Mesendoderm (in vitro differentiated cells): ENCODE measurements at places on chromosomes 4 and X.

GRCh38 chr4:24831637-24832036, 36.3 kb downstream of the SOD3 start:
- DNase-seq, result no peak

DNA sequence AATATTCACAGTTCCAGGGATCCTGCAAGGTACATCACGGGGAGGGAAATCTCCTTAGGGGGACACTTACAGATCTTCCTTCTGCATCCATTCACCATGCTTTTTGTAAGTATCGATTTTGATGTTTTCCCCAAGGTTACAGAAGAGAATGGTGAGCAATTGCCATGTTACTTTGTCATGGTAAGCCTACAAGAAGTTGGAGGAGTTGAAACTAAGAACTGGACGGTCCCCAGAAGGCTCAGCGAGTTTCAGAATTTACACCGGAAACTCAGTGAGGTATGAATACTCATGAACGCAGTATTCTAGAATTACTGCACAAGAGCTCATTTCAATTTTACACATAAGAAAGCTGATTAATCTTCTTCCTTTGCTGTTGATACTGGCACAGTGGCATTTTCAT, 53.9 kb downstream of the LRP2BP start:
- DNase-seq, result no peak

GRCh38 chr4:104693601-104694201, 199.0 kb upstream of the CXXC4 start:
- DNase-seq, result peak; percentile 8

DNA sequence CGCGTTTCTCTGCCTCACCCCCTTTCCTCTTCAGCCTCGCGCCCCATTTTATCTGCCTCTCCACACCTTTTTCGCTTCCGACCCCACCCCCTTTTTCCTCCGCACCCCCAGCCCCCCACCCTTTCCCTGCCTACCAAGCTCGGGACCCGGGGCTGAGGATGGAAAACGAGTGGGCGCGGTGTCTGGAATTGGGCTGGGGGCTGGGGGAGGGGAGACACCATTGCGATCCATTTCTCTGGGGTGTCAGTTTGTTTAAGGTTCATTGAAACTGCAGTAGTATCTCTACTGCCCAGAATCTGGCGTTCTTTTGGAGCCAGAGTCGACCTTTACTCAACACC, 707 bp downstream of the SLC9A6 start:
- DNase-seq, result no peak

DNA sequence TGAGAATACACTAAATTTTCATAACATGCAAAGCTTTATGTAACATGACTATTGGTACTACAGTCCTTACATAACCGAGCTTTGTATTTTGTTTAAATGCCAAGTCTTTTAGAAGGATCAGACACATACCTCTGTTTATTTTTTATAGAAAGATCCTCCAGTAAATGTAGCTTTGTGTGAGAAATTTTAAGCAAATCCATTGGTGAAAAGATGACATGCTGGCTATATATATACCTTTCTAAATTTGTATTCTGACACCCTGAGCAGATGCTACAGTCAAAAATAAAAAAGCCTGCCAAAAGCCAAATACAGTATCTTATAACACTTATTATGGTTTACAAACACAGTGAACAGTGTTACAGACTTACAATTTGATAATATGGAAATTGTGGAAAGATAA, at the start of gene YIPF7:
Gene YIPF7 (minus strand): TSS at position 201 of the 400 bp plus-strand sequence. CDS start 1,525 bp downstream, outside the sequence.
- DNase-seq, result no peak

- no peak for DNase-seq
These were observed 190.3 kb upstream of the FAM241A start for GRCh38 chr4:111955001-111955400.

GRCh38 chr4:152512483-152512882, 23.4 kb downstream of the FBXW7 start:
- DNase-seq, result no peak

- DNase-seq, result peak; percentile 48
These were observed 205.9 kb downstream of the RAPGEF2 start for GRCh38 chr4:159308566-159309340.

DNA sequence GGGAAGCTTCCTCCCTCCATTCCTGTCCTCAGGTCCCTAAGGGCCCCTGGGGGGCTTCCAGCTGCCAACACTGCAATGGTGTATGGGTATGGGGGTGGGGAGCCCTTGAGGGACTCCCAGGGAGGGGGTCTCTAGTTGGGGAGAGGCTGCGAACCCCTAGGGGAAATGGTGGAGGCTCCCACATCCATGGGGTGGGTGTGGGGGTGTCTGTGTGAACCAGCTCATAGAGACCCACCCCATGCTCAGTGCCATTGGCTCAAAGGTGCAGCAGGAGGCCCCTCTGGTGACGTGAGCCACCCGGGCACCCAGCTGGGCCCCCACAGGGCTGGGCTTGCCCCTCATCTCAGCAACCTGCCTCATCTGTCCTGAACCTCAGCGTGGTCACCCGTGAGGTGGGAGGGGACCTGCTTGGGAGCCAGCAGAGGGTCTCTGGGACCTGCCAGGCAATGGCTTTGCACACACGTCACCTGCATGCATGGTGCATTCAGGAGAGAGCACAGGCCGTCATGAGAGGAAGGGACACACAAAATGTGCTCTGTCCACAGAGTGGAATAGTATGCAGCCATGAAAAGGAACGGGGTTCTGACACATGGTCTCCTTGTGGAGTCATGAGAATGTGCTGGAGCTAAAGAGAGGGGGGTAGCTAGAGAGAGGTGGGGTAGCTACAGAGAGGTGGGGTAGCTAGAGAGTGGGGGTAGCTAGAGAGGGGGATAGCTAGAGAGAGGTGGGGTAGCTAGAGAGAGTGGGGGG, 22.7 kb upstream of the PLCXD1 start:
- no peak for DNase-seq

DNA sequence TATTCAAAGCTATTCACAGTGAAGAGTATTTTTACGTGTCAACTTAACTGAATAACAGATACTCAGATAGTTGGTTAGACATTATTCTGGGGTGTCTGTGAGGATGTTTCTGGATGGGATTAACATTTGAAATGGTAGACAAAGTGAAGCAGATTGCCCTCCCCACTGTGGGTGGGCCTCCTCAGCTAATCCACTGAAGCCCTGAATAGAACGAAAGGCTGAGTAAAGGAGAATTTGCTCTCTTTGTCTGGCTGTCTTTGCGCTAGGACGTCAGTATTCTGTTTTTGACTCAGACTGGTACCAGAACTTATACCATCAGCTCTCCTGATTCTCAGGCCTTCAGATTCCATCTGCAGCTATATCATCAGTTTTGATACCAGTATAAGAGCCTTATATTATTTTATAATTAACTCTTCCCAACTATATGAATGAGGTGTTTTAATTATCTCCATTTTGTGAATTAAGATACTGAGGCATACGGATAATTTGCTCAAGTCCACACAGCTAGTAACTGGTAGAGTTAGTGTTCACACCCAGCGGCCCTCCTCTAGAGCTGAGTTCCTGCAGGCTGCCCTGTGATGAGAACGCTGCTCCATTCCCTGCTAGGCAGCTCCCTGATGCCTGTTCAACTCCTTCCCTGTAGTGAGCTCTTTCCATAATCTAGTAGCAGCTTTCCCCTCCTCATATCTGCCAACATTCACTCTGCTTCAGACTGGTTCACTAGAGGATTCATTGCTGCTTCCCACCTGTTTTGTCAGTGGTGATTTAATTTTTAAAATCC, 87.5 kb downstream of the RBM46 start:
- DNase-seq, result peak; percentile 78

DNA sequence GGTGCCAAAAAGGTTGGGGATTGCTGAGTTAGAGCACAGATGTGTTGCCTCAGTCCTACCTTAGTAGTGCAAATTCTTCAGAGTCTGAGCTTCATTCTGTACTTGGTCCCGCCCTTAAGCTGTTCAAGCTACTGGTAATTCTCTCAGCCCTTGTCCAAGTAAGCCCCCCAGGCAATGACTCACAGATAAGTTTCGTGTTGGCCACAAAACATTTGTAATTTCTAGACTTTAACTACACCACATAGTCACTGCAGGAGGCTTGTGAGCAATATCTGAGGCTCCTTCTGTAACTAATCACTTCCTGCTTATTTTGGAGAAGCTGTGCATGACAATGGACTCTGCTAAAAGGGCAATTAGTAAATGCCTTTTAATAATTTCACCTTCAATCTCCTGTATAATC, 1420.5 kb downstream of the PCDH7 start:
- peak; percentile 14 for DNase-seq

- no peak for DNase-seq
These were observed 36.3 kb downstream of the ARAP2 start for GRCh38 chr4:36207831-36208520.

DNA sequence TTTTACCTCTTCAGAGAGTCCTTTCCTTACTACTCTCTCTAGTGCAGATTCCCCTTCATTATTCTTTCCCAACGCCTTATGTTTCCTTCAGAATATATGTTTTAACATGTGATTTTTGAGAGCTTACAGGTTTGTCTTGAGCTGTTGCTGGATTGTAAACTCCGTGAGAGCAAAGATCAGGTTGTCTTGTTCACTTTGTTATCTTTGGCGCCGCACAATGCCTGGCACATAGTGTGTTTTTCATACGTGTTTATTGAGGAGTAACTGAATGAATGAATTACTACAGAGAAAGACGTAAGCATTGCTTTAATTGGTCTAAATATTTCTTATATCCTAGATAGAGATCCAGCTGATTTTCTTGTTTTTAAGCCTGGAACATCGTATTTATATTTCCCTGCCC, 80.5 kb upstream of the SLC4A4 start:
- no peak for DNase-seq

GRCh38 chr4:85078016-85078415, 111.5 kb upstream of the WDFY3 start:
- DNase-seq, result peak; percentile 29

- DNase-seq, result no peak
These were observed 37.9 kb upstream of the OTUD4 start for GRCh38 chr4:145218251-145218650.

DNA sequence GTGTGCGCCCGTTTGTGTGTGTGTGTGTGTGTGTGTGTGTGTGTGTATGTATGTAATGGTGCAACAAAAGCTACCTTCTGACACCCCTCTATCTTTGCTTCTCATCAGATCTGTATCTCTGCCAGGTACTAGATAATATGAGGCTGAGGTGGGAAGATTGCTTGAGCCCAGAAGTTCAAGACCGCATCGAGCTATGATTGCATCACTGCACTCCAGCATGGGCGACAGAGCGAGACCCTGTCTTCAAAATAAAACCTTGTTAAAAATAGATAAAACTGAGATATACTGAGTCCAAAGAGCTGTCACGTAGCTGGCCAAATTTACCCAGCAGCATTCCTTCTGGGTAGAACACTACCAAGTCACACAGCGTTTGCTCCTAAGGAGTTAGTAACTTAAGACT, 18.4 kb downstream of the NLGN4X start:
- no peak for DNase-seq
